ENCODE measurements at places on chromosomes 3 and 15.

GRCh38 chr3:88988906-88989305 is 118.5 kb upstream of the EPHA3 start:
- DNase-seq, result no peak

DNA sequence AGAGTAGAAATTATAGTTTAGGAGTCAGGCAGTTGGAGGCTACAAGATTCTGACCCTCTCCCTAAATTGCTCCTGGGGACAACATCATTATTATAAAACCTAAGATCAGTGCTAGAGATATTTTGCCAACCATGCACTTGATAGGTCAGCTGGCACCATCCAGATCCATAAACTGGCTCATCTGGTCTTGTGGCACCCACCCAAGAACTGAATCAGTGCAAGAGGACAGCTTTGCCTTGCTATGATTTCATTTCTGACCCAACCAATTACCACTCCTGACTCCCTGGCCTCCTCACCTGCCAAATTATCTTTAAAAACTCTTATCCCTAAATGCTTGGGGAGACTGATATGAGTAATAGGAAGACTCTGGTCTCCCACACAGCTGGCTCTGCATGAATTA is 461.1 kb upstream of the TGFBR2 start:
- no peak for DNase-seq

DNA sequence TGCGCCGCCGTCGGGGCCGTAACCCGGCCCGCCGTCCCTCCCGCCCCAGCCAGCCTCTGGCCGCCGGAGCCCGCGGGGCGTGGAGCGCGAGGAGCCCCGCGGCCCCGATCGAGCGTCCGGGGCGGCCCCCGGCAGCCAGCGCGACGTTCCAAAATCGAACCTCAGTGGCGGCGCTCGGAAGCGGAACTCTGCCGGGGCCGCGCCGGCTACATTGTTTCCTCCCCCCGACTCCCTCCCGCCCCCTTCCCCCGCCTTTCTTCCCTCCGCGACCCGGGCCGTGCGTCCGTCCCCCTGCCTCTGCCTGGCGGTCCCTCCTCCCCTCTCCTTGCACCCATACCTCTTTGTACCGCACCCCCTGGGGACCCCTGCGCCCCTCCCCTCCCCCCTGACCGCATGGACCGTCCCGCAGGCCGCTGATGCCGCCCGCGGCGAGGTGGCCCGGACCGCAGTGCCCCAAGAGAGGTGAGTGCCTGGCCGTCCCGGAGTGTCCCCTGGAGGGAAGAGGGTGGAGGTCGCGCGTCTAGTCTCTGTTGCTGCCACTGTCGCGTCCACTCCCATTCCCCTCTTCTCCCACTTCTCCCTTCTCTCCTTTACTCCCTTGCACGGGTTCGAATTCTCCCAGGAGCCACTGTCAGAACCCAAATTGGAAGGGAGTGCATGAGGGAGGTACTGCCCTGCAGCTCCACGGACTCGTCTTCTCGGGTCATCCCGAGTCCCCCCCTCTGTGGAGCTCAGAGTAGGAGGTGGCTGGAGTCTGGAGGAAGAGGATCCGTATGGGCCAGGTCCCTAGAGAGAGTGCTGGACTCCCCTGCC is 585 bp downstream of the CSK start:
- DNase-seq, result no peak

DNA sequence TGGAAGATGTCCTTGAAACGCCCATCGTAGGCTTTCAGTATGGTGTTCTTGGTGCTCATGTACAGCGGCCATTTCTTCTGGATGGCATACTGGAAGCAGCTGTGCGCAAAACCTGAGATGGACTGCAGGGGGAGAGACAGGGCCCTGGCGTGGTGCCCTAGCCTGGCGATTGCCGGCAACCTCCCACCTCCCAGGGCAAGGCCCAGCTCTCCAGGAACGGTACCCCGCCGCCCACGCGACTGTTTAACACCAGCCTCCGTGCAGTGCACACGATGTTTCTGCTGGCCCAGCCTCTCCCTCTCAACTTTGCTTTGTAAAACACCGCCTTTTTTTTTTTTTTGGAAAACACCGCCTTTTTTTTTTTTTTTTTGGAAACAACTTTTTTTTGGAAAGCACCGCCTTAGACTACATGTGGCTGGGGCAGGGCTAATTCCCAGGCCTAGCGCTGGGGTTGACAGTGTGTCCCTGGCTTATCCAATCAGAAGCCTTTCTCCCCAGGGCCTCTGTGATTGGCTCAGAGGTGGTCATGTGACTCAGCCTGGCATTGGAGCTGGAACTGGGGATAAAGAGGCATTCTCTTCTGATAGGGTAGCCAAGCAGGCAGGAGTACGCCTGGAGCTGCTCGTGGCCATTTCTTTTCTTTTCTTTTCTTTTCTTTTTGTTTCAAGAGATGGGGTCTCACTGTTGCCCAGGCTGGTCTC is 14.7 kb downstream of the IDH2 start:
- no peak for DNase-seq

DNA sequence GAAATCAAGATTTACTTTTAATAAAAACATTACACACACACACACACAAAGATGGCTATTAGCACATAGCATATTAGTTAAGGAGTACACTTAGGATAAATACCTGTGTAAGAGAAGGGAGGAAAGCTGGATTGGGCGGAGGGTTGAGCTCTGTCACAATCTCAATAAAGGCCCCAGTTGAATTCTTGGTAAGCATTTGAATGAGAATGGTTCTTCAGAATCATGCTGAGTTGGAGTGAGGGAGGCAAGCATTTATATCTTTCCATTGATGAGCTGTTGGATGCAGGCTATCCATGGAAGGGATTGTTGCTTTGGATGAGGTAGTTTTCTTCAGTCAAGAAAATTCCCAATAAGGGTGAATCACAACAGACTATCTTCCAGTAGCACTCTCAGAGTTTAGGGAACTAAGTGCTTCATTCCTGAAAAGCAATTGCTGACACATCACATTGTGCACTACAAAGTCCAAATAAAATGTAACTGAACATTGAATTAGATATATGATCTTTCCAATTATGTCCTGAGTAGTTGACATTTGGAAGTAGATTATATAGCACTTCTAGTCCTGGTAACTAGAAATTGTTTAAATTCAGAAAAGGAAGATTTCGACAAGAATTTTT is 95.7 kb downstream of the SUCNR1 start:
- no peak for DNase-seq
